ENCODE measurements at places on chromosomes 4 and X.
A peak's percentile ranks its signal among the peaks of the same experiment; 100 is the strongest.

DNA sequence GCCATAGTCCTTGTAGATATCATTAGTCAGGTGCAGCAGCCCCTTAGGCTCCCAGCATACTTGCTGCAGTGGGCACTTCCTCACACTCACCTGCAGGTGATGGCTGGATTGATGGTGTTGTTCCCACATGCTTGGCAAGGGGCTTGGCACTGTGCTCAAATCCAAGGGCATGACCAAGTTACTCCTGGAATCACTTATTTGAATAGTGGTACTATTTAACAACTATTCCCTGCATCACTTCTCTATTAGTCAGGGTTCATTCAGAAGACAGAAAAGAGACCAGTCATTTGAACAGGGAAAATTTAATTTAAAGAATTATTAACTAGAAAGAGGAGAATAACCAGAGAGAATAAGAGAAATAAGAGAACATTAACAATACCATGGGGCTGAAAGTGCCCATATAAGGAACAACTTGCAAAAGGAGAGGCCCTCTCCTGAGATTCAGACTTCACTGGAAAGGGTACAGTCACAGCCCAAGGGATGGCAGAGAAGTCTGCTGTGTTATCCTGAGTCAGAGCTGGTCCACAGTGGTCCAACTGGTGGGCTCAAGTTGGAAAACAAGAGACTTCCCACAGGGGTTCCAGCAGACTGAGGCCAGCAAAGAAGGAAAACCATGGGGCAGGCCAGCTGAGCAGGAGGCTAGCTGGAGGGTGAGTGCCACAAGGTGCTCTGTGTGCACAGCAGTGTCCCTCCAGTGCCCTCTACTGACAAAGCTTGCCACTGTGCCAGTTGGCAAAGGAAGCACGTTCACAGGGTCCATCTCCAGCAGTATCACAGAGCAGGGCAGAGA is 9.8 kb downstream of the SPP1 start:
- DNase-seq, result peak; percentile 54

DNA sequence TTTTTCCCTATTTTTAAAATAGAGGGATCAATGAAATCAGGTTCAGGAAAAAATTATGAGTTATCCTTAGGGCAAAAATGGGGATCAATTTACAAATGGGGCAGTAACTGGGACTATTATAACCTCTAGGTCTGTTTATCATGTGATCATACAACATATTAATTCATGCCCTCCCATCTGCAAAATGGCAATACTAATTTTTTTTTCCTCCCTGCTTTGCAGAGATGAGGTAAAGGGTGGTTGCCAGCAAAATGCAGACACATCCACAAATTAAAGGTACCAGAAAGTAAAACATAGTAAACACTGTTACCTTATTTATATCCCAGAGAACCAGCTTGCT is 467 bp downstream of the HSD17B11 start:
- no peak for DNase-seq

- DNase-seq, result no peak
These were observed 32.9 kb downstream of the PHKA2 start for GRCh38 chrX:18951032-18951431.

DNA sequence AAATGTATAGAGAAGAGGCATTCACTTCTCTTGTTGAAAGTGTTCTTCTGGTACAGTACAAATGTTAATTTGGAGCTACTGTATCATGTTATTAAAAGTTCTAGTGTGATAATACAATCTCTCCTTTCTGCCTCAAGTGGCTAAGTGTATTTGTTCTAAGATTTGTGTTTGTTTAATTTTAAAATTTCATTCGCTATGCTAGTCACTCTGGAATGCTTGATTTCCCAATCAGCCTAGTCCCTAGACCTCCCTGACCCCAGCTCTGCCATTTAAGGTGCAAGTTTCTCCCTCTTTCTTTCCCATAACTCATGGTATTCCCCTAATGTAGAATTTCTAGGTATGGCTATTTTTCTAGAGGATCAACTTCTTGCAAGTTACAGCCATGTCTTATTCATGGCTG is 817.4 kb downstream of the STIM2 start:
- no peak for DNase-seq

DNA sequence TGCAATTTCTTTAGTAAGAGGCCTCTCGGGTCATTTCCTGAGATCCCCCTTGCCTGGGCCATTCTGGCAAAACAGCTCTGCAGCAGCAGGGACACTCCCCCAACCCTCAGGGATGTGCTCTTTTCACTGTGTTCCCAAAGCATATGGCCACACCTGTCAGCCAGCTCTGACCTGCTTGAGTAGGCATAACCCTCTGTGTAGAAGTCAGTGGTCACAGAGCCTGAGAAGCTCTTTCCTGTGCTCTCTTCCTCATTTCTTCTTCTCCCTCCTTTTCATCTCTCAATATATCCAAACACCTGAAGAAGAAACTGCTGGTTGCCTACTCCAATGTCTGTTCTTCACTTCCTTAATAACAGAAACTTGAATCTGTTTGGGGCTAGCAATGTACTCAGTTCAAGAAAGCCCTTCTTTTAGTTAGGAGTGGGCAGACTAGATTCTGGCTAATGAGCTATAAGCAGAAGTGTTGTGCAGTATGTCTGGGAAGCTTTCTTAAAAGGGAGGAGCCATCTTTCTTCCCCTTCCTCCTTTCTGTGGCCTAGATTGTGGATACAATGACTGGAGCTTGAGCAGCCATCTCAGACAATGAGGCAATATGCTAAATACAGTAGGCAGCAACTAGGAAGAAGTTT is 73.3 kb downstream of the PRPS1 start:
- DNase-seq, result no peak

- DNase-seq, result no peak
These were observed 2268.1 kb downstream of the PCDH7 start for GRCh38 chr4:32988165-32988811.

DNA sequence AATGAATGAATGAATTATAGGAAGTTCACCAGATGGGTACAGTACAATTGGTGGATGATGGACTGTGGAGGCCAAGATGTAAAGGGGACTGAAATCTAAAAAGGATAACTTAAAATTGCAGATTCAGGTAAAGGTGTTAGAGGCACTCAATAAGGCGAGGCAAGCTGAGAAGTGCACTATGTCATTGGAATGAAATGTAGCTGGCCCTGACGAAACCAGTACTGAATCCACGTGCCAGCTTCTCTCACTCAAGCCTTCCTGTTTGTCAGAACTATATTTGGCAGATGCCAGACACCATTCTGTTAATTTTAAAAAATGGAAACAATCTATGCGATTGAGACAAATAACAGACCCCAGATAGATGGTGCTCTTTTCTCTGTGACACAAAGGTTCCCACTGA is 1039.1 kb upstream of the TENM3 start:
- no peak for DNase-seq

DNA sequence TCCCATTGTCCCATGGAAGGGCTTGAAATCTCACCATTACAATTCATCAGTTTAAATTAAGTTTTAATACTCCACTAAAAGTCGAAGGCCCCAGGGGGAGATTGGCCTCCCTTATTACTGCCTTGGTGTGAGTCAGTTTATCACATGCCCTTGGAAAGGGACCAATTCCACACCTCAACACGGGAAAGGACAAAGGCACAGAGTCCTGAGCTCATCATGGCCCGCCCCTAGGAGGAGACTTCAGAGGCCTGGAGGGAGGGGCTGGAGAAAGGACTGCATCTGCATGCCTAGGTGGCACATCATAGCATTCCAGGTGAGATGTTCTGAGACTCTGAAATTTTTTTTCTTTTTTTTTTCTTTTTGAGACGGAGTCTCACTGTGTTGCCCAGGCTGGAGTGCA is 2.8 kb upstream of the SEL1L3 start:
- no peak for DNase-seq

Data from HFFc6 (cell line).